Small intestine (tissue), 16 donors: ENCODE measurements at places on chromosomes 2 and 18.
A peak's percentile ranks its signal among the peaks of the same experiment; 100 is the strongest.

- H3K36me3 ChIP-seq, result no peaks in the 10 kb centered on the region
- H3K4me3 ChIP-seq, result no peak overlapping the region
- no peaks in the 10 kb centered on the region for H3K4me1 ChIP-seq
- H3K27ac ChIP-seq, result no peak overlapping the region
- DNase-seq, result no peak
These were observed 58.6 kb downstream of the MMADHC start for GRCh38 chr2:149528983-149529382.

GRCh38 chr18:8744038-8744437 is 38.7 kb downstream of the MTCL1 start:
- no peak overlapping the region for H3K4me3 ChIP-seq
- no peak overlapping the region for H3K27ac ChIP-seq
- H3K36me3 ChIP-seq, result peaks cover 6% of the 10 kb centered on the region
- H3K27me3 ChIP-seq, result no peaks in the 10 kb centered on the region
- H3K4me1 ChIP-seq, result no peaks in the 10 kb centered on the region

DNA sequence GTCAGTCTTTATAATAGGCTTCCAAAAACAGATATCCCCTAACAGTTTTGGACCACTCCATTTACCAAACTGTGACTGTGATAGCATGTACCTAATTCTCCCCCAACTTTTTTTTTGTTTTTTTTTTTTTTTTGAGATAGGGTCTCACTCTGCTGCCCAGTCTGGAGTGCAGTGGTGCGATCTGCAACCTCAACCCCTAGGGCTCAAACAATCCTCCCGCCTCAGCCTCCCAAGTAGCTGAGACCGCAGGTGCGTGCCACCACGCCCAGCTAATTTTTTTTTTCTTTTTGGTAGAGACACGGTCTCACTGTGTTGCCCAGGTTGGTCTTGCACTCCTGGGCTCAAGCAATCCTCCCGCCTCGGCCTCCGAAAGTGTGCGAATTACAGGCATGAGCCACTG is 52.9 kb downstream of the REV1 start:
- DNase-seq, result no peak
- H3K36me3 ChIP-seq, result peaks cover 8% of the 10 kb centered on the region
- H3K4me3 ChIP-seq, result no peak overlapping the region
- no peaks in the 10 kb centered on the region for H3K27me3 ChIP-seq

DNA sequence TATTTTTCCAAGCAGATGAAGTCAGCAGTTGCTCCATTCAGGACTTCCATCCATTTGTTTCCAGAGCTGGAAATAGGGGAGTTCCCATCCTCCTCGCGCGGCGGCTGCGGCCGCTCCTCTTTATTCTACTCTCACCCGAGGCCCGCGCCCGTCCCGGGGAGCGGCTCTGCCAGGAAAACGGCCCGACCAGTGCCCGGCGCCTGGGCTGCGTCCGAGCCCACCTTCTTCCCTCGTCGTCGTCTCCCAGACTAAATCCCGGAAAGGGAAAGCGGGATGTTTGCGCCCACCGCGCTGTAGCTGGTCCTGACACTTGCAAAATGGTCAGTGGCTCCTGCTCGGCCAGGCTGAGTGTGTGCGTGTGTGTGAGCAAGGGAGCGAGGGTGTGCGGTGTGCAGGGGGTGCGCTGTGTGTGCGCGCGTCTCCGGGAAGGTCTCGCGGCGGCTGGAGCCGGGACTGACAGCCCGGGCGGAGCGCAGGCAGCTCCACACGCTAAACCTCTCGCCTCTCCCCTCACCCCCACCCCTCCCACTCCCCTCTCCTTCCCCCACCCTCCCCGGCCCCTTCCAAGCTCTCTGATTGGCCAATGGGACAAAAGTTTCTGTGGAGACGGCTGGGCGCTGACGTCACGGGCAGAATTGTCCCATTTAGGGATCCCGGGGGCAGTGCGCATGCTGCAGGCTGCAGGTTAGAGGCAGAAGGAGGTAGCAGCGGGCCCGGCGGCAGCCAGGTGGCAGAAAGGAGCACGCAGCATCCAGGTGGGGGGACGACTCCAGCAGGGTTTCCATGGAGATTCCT is at the start of gene NOL4:
Gene NOL4 (minus strand): TSS at position 491 of the 795 bp plus-strand sequence. CDS start 1,660 bp downstream, outside the sequence.
- no peaks in the 10 kb centered on the region for H3K36me3 ChIP-seq
- H3K27me3 ChIP-seq, result peaks cover 36% of the 10 kb centered on the region
- peak; percentile 2 for DNase-seq
- no peak within 1 kb of the TSS for H3K4me3 ChIP-seq

DNA sequence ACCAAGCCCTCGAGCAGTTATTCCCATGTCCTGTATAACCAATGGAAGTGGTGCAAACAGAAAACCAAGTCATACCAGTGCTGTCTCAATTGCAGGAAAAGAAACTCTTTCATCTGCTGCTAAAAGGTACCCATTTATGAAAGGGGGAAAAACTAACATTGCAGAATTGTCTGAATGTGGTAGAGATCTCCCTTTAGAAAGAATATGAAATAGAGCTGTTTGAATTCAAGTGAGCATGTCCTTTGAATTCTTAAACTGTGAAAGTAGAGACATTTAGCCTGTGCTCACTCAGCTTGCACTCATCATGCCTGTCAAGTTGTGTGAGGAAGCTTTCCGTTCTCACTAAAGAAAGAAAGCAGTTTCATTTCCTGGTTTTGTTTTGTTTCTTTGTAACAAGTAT is 87.4 kb downstream of the EML4 start:
- H3K4me1 ChIP-seq, result no peaks in the 10 kb centered on the region
- H3K36me3 ChIP-seq, result no peaks in the 10 kb centered on the region
- H3K4me3 ChIP-seq, result no peak overlapping the region
- H3K27me3 ChIP-seq, result no peaks in the 10 kb centered on the region
- DNase-seq, result no peak
- no peak overlapping the region for H3K27ac ChIP-seq

- H3K27me3 ChIP-seq, result no peaks in the 10 kb centered on the region
- H3K36me3 ChIP-seq, result no peaks in the 10 kb centered on the region
These were observed 134.2 kb upstream of the PIK3C3 start for GRCh38 chr18:41820784-41821183.

DNA sequence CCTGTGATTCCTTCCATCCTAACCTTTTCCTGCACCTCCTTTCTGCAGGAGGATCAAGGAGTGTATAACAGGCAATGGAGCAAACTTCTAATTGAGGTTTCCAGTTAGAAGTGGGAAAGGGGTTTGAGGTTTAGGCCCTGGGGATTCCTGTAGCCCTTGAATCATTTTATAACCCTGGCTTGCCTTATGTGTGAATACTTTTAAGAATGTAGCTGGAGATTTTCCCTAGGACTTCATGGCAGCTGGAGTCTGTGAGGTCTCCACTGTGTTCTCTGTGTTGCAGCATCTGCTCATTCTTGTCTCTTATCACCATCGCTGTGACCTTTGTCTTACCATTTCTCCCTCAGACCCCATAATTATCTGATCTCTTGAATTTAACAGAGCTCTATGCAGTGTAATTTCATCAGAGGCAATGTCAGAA is 370.2 kb upstream of the SLC14A2 start:
- H3K4me1 ChIP-seq, result no peaks in the 10 kb centered on the region
- no peak overlapping the region for H3K4me3 ChIP-seq
- DNase-seq, result no peak
- no peak overlapping the region for H3K27ac ChIP-seq
- H3K27me3 ChIP-seq, result no peaks in the 10 kb centered on the region
- H3K36me3 ChIP-seq, result no peaks in the 10 kb centered on the region

DNA sequence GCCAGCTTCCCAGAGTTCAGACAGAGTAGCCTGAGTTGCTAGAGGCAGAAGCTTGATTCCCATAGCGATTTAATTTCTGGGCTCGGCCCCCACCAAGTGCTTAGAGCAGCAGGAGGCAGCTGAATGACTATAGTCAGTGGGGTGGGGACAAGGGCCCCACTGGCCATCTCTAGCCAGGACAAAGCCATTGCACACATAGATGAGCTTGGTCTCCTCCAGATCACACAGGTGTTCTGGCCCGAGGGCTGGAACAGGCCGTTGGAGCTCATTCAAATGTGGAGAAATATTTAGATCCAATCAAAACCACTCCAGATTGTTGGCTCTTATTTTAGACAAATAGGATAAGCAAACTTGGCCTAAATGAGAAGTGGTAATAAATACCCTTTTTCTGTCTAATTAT is 287.3 kb upstream of the NCKAP5 start:
- no peaks in the 10 kb centered on the region for H3K27me3 ChIP-seq
- H3K4me3 ChIP-seq, result no peak overlapping the region
- no peaks in the 10 kb centered on the region for H3K4me1 ChIP-seq
- no peaks in the 10 kb centered on the region for H3K36me3 ChIP-seq

GRCh38 chr2:151886241-151886640 is 58.0 kb upstream of the ARL5A start:
- no peaks in the 10 kb centered on the region for H3K4me1 ChIP-seq
- H3K4me3 ChIP-seq, result no peak overlapping the region
- H3K36me3 ChIP-seq, result no peaks in the 10 kb centered on the region

- H3K36me3 ChIP-seq, result no peaks in the 10 kb centered on the region
- no peaks in the 10 kb centered on the region for H3K4me1 ChIP-seq
- no peak overlapping the region for H3K27ac ChIP-seq
- no peaks in the 10 kb centered on the region for H3K27me3 ChIP-seq
- no peak overlapping the region for H3K4me3 ChIP-seq
- DNase-seq, result no peak
These were observed 166.3 kb downstream of the MREG start for GRCh38 chr2:215847056-215847455.

DNA sequence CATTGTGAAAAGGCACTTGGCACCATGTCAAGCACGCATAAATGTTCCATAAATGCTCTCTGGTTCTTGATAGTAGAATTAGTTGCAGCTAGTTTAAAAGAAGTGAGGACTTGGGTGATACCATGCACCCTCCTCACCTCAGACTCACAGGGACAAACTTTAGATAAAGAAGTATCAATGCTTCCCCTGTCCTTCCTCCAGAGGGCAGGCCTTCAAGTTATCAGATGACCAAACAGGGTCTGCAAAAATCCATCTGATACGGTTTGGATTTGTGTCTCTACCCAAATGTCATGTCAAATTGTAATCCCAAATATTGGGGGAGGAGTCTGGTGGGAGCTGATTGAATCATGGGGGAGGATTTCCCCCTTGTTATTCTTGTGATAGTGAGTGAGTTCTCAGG is 54.1 kb downstream of the C1QL2 start:
- no peak for DNase-seq
- no peak overlapping the region for H3K4me3 ChIP-seq
- H3K36me3 ChIP-seq, result no peaks in the 10 kb centered on the region
- H3K4me1 ChIP-seq, result no peaks in the 10 kb centered on the region
- no peaks in the 10 kb centered on the region for H3K27me3 ChIP-seq

DNA sequence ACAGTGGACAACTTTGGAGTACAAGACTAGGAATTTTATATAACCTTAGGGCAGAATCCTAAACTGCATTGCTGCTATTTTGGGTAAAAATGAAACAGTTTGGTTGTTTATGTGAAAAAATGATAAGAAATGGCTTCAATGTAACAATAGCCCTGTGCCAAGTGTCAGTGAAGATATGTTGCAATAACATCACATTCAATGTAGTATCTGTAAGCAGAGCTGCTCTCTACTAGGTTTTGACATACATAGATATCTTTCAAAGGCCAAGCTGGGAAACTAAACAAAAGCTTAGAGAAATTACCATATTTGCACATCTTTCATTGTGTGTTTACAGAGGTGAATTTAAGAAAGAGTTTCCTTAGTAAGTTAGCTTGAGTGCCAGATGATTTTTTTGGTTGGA is 135.0 kb upstream of the DOK6 start:
- H3K36me3 ChIP-seq, result no peaks in the 10 kb centered on the region
- H3K27ac ChIP-seq, result no peak overlapping the region
- no peak for DNase-seq

DNA sequence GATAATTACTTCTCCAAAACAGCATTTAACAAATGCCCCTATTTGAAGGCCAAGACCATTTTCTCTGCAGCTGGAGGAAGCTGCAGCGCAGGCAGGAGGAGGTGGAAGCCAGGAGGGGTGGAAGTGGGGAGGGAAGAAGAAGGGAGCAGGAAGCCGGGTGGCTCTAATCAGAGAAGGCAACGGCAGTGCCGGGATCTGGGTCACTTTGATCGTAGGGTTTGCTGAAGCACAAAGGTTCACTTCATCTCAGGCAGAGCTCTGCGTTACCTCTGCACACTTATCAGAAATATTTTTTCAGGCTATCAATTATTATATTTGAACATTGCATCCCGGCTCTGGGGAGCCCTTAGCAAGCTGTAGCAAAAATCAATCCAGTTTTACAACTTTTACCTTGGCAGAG is 315.8 kb upstream of the POU3F3 start:
- DNase-seq, result peak; percentile 84
- no peak overlapping the region for H3K27ac ChIP-seq
- H3K27me3 ChIP-seq, result no peaks in the 10 kb centered on the region
- H3K4me3 ChIP-seq, result no peak overlapping the region

GRCh38 chr18:31791817-31792579 is 31.3 kb upstream of the SLC25A52 start:
- H3K27me3 ChIP-seq, result no peaks in the 10 kb centered on the region
- H3K36me3 ChIP-seq, result no peaks in the 10 kb centered on the region
- no peak for DNase-seq

DNA sequence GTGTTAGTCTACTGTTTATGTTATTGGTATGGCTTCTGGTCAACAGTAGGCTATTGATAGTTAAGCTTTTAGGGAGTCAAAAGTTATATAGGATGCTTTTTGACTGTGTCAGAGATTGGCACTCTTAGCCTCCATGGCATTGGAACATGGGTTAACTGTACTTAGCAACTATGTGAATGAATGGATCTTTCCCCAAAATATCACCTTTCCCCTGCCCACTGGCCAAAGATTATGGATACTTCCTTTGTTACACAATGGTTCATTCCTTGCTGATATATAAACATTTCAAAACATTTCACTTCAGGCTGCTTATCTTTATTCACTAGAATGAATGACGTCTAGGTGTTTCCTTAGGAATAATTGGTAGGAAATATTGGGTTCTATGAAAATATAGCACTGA is 62.1 kb upstream of the DOCK10 start:
- DNase-seq, result no peak
- H3K36me3 ChIP-seq, result no peaks in the 10 kb centered on the region
- H3K27ac ChIP-seq, result no peak overlapping the region
- no peaks in the 10 kb centered on the region for H3K4me1 ChIP-seq
- H3K27me3 ChIP-seq, result no peaks in the 10 kb centered on the region

- DNase-seq, result no peak
- no peaks in the 10 kb centered on the region for H3K4me1 ChIP-seq
- peaks cover 2% of the 10 kb centered on the region for H3K27me3 ChIP-seq
- H3K27ac ChIP-seq, result no peak overlapping the region
- H3K36me3 ChIP-seq, result no peaks in the 10 kb centered on the region
These were observed 33.1 kb downstream of the MARCO start for GRCh38 chr2:118975133-118975532.

GRCh38 chr2:74261204-74261864 is 62.9 kb downstream of the MTHFD2 start:
- no peaks in the 10 kb centered on the region for H3K36me3 ChIP-seq
- no peaks in the 10 kb centered on the region for H3K4me1 ChIP-seq
- no peak overlapping the region for H3K27ac ChIP-seq

GRCh38 chr2:121254748-121255147 is 30.3 kb downstream of the TFCP2L1 start:
- DNase-seq, result no peak
- H3K27me3 ChIP-seq, result no peaks in the 10 kb centered on the region
- no peak overlapping the region for H3K27ac ChIP-seq
- H3K4me3 ChIP-seq, result no peak overlapping the region
- H3K4me1 ChIP-seq, result no peaks in the 10 kb centered on the region

GRCh38 chr2:150075831-150076230 is 411.6 kb downstream of the RND3 start:
- no peaks in the 10 kb centered on the region for H3K4me1 ChIP-seq
- H3K27me3 ChIP-seq, result no peaks in the 10 kb centered on the region
- H3K4me3 ChIP-seq, result no peak overlapping the region
- DNase-seq, result no peak
- H3K36me3 ChIP-seq, result no peaks in the 10 kb centered on the region
- no peak overlapping the region for H3K27ac ChIP-seq
